Caco-2 (cell line): ENCODE measurements at places on chromosomes 11 and 22.
A peak's percentile ranks its signal among the peaks of the same experiment; 100 is the strongest.

- no peak for DNase-seq
Measured at GRCh38 chr11:70552167-70553150, 154.1 kb downstream of the CTTN start.

- DNase-seq = no peak
Measured at GRCh38 chr11:1531449-1532013, 40.5 kb downstream of the DUSP8 start.

- DNase-seq = no peak
Measured at GRCh38 chr11:85764796-85765195, 46.1 kb downstream of the SYTL2 start.

GRCh38 chr11:104219096-104219495 lies 55.1 kb upstream of the PDGFD start:
- DNase-seq = no peak

DNA sequence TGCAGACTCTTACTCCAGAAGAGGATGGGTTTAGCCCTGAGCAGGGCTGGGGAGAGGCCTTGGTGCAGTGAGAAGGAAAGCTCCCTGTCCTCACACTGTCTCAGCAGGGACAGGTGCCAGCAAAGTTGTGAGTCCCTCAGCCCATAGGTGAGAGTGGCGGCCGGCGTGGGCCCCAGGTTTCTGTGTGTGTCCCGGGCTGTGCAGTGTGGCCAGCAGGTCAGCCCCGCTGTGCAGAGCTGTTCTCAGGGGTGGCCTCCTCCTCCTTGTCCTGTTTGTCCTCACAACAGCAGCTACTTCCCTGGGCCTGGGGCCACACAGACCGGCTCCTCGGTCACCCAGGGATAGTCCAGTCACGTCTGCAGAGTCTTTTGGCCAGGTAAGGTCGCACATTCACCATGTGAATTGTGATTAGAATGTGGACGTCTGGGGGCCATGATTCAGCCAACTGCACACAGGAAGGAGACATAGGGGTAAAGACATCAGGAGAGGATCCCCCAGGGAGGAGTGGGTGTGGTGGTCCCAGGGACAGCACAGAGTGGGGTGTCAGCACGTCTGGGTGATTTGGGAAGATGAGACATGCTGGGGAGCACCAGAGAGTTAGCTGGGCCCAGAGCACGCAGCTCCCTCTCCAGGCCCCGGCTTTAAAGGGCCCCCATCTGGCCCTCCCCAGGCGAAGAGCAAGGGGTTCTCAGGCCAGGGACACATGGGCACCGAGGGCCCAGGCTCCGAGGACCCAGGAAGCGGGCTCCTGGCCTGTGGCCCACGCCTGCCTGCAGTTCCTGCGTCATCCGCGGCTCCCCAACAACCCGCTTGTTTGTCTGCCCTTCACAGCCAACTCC lies 81.6 kb downstream of the MYEOV start:
- peak; percentile 42 for DNase-seq

DNA sequence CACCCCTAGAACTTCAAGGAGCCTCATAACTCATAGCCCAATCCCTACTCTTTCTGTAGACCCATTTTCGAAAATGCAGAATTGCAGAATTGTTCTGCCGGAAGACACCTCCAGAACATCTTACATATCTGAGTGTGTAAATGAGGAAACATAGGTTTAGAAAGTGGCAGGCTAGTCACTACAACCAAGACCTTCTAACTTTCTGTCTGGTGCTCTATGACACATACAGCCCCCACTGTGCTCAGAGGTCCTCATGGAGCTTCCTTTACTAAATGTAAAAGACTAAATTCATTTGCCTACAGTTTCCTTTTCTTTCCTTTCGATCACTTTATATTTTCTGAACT lies 132.1 kb upstream of the DDI1 start:
- DNase-seq = no peak

GRCh38 chr11:60274416-60274815 lies 6.0 kb upstream of the MS4A4A start:
- DNase-seq = no peak

DNA sequence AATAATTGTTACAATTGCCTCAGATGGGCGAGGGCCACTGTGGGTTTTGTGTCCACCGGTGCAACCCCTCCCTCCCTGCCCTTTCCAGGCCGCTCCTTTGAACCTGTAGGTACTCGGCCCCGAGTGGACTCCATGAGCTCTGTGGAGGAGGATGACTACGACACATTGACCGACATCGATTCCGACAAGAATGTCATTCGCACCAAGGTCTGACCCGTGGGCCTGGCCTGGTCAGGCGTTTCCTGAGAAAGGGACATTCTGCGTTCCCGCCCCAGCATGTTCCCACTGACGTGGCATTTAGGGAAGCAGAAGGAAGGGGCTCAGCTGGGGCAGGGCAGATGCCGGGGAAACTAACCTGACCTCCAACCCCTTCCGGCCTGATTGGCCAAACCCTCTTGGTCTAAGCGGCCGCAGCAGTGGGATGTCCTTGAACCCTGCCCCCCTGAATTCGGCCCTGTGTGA lies 10.1 kb downstream of the SIDT2 start:
- peak; percentile 37 for DNase-seq

DNA sequence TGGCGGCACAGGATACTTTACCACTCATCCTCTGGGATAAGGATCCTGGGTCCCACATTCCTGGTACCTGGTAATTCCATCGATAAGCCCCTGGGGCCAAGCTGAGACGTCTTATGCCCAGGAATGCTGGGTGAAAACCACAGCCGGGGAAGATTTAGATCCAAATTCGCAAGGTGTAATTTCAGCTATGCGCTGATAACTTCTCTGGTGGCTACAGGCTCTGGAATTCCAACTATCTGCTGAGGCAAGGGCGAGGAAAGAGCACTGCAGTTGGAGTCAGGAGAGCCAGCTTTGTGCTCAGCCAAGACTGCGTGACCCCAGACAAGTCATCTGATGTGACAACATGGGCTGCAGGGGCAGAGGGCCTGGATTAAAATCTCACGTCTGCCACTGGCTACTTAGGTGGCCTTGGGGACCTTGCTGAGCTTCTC lies 9.9 kb upstream of the MYEOV start:
- peak; percentile 32 for DNase-seq

DNA sequence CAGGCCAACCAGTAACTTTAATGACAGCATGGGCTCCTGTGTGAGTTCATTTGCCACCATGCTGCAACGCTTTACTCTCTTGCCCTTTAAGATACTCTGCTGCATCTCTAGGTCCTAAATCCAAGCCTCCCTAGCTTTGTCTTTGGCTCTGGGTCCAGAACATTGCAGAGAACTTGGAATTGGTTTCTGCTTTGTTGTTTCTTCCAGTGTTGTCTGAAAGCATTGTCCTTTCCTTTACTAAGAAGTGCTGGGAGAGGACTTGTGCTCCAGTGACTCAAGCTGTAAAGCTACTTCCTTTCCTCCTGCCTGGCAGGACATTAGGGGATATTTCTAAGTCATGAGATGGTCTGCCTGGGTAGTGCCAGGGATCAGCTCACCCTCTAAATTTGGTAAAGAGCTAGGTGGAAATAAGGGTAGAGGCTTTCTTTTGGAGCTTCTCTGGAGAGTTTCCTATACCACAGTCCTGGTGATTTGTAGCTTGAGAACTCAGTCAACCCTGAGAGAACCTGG lies 202.5 kb upstream of the CADM1 start:
- no peak for DNase-seq

DNA sequence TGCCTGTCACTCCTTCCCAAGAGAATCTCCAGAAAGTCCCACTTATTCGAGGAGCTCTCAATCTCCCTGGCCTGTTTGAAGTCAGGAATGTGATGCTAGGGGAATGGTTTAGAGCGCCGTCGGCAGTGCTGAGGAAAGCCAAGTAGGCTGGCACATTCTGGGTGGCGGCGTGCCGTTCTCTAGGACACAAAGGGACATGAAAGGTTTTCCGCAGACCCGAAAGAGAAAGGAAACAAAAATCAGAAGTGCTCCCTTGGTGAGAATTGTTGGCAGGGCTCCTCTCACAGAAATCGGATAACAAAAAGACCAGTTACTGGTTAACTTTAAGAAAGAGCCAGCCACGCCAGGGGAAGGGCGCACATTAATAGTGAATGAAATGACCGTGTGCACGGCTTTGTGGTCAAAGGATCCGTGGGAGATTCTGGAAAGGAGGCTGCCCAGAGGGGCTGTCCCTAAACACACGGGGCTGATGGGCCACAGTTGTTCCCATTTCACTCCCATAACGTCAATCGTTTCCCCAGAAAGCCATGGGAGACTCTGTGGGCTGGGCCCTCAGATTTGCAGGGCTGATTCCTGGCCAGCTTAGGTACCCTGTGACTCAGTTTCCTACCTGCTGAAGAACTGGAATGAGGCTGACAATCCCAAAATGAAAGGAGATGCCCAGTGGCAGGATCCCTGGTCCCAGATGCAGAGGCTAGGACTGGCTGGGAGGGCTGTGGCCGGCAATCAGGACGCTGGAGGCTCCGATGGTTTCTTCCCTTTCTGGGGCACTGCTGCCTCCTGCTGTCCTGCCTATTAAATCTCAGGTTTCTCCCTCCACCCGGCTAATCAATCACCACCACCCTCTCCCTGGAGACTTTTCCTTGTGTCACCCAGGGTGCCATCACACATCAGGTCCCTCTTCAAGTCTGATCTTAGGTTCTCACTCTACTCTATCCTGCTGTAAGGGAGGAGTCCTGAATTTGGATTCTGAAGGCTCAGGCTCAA lies 82.3 kb downstream of the RCN1 start:
- peak; percentile 72 for DNase-seq

GRCh38 chr22:23784215-23784732 lies 2.5 kb upstream of the SMARCB1 start:
- DNase-seq = no peak

GRCh38 chr11:13249177-13249576 lies 28.4 kb upstream of the BMAL1 start:
- no peak for DNase-seq
